ENCODE measurements at places on chromosomes 7 and 10.

- DNase-seq = no peak
- H3K27me3 ChIP-seq = no peaks in the 10 kb centered on the region
- no peaks in the 10 kb centered on the region for H3K36me3 ChIP-seq
- no peaks in the 10 kb centered on the region for H3K4me1 ChIP-seq
- H3K27ac ChIP-seq = no peak overlapping the region
These were observed 298.9 kb upstream of the HPS1 start for GRCh38 chr10:98745645-98746044.

DNA sequence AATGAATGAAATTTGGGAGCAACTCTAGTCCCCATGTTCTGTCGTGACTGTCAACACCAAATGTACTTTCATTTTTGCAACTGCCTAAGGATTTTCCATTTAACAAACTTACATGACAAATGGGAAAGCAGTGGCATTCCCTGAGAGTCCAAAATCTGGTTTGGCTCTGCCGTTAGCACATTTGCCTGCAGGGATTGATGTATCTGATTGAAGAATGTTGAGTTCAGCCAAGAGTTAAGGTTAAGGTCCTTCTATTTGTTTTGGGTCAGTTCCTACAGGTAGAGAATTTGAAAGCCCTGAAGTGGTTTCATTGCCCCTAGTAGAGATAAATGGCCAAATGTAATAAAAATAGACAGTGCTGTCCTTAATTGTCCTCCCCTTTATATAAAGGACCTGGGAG is 406.5 kb upstream of the GALNT17 start:
- H3K36me3 ChIP-seq = no peaks in the 10 kb centered on the region
- H3K4me1 ChIP-seq = no peaks in the 10 kb centered on the region
- no peak overlapping the region for H3K4me3 ChIP-seq

DNA sequence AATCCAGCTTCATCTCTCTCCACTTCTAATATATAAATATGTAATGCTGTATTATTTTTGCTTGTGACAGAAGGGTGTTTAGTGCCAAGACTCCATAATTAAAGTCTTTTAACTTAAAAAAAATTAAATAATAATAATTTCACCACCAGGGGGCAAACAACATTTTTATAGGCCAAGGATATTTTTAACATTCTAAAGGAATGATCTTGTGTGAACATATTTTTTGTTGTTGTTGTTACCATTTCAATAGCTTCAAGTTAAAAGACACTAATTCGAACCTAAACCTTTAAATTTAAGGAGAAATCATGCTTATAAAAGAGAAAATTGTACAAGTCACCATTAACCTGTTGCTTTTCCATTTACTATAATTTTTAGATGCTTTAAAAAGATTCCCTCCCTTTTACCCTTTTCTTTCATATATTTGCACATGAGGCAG is 7.5 kb upstream of the DNAJC1 start:
- H3K27ac ChIP-seq = no peak overlapping the region
- peaks cover 21% of the 10 kb centered on the region for H3K27me3 ChIP-seq
- no peak overlapping the region for H3K4me3 ChIP-seq
- no peak for DNase-seq
- H3K36me3 ChIP-seq = no peaks in the 10 kb centered on the region

GRCh38 chr7:18866359-18867036 is 250.9 kb downstream of the TWIST1 start:
- H3K4me3 ChIP-seq = no peak overlapping the region
- H3K27me3 ChIP-seq = no peaks in the 10 kb centered on the region
- no peaks in the 10 kb centered on the region for H3K36me3 ChIP-seq
- H3K4me1 ChIP-seq = peaks cover 2% of the 10 kb centered on the region
- DNase-seq = peak; percentile 37

DNA sequence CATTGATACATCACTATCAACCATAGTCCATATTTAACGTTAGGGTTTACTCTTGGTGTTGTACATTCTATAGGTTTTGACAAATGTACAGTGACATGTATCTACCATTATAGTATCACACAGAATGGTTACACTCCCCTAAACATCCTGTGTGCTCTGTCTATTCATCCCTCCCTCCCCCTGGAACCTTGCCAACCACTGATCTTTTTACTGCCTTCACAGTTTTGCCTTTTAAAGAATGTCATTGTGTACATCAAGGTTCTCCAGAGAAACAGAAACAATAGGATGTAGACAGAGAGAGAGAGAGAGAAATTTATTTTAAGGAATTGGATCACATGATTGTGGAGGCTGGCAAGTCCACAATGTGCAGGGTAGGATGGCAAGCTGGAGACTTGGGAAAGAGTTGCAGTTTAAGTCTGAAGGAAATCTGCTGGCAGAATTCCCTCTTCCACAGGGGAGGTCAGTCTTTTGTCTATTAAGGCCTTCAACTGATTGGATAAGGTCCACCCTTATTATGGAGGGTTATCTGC is 45.1 kb upstream of the CCNJ start:
- no peaks in the 10 kb centered on the region for H3K36me3 ChIP-seq
- no peak for DNase-seq
- no peak overlapping the region for H3K27ac ChIP-seq
- H3K4me3 ChIP-seq = no peak overlapping the region
- H3K4me1 ChIP-seq = no peaks in the 10 kb centered on the region
